LHCN-M2 (cell line): ENCODE measurements at places on chromosomes 2 and 18.

DNA sequence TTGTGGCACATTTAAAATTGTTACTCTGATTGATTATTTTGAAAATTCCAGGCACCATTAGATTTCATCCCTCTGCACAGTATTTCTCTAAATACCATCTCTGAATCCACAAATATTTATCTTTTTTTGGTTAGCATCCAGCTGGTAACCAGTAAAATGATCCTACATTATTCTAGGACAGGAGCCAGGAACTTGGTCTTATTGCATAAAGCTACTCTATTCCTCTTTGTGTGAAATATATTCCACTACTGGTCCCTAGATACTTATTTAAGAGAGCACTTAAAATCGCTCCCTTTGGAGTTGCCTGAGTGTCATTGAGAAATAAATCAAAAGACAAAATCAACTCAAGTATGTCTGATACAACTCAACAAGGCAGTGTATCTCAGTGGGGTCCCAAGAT, 7.4 kb upstream of the MBOAT2 start:
- peak; percentile 78 for DNase-seq

DNA sequence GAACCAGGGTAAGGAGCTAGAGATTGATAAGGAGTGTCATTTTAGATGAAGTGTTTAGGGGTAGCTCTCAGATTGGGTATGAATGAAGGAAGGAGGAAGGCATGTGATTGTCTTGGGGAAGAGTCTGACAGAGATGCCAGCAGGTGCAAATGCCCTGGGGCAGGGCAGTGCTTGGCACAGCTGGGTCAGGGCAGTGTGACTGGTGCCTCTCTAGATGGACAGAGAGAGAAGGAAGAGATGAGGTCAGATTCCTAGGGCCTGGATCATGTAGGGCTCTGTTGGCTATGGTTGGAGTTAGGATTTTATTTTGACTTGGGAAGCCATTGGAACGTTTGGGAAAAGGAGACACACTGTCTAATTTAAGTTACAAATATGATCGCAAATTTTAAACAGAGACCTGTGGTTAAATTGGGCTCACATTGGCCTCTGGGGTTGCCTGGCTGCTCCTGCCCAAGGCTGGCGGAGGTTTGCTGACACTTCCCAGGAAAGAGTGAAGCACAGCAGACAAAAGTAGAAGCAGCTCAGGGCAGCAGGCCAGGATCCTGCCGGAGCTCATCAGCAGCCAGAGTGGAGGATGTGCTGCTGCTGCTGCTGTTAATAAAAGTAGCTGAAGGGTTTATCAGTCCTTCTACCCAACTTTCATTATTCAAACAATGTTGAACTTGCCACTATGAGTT, 32.7 kb upstream of the FHL2 start:
- no peak for DNase-seq

DNA sequence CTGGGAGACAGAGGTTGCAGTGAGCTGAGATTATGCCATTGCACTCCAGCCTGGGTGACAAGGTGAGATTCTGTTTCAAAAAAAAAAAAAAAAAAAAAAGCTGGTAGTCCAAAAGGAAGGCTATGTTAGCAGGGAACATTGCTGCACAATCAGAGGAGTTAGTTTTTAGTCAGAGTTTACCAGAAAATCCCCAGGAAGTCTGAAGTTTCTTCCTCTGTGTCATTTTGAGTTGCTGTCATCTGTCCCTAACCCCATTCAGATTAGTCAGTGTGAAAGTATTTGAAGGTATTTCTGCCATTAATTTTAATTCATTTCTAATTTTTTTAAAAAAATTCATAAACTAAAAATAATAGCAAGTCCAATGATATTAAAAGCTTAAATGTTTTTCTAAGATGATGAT, 33.5 kb upstream of the CERS6 start:
- no peak for DNase-seq

DNA sequence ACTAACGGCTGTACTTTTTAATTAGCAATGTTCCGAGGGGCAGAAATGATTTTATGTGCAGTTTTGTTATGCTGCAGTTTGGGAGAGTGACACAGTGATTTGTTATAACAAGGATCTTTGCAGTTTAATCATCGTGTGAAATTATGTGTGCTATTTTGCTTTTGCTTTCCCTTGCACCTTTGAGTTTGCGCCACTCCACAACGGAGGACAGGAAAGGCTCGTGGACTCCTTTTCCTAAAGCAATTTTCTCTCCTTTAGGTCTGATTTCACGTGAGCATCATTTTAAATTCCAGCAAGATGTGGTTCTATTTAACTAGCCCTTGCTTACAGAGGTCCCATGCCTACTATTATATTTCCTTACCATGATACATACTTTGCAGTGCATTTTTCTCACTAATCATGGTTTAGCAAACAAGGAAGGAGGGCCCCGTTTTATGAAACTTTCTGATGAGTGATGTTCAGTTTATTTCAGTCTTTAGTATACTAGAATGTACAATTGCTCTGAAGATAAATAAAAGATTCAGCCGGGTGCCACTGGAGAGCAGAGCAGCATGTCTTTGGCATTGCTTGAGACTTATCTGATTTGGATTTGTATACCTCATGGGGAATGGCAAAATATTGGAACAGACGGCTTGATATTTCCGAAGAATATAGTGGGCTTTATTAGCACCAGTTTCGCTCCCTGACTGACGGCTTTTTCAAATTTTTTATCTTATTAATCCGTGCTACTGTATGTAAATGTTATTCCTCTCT, 528.2 kb upstream of the FANCL start:
- no peak for DNase-seq

- DNase-seq, result no peak
These were observed 54.9 kb upstream of the SLC5A7 start for GRCh38 chr2:107931412-107931811.

DNA sequence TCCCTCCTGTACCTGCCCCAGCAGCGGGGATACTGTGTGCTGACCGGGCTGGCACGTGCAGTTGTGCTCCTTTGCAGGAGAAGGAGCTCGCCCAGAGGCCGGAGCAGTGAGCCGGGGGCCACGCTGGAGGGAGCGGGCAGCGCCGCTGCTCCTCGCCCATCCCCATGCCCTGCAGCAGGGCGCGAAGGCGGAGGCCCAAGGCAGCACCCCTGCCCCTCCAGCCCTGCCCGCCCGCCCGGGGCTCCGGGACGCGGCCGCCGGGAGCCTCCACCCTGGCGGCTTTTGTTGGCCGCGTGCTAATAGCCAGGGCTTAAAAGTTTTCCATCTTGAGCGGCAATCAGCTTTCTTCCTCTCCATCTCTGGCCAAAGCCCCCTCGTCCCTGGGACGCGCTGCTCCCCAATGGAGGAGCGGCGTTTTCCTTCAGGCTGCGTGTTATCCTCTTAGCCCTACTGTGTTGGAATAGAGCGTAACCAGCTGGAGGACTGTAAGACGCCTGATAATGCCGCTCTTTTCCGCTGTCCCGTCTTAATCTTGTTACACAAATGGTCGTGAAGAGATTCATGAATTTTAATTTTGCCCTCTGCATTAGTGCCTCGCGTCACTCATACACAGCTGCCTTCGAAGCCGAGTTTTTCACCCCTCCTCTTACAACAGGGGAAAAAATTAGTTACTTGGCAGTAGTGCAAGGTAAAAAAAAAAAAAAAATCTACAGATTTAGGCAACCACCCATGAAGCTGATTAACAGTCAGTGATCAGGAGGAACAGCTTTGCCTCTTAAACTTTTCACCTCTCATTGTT, 172.9 kb upstream of the SIX3 start:
- DNase-seq, result no peak
